WTC11 (cell line): ENCODE measurements at places on chromosomes 12 and 14. TPM values are rescaled to one million over a fixed set of nuclear protein-coding genes. Genes with fewer than 3 reads are reported as not detected.

KRT74 gene
- not detected in 3 replicates for total RNA-seq

NUAK1 gene
- total RNA-seq = 10.3 to 15.9 TPM (median 12.3 TPM) in 3 replicates

PARPBP gene
- 18.9 to 20.5 TPM (median 19.2 TPM) in 3 replicates for total RNA-seq

EIF2S3B gene
- total RNA-seq = 0.55 to 1.0 TPM (median 0.69 TPM) in 3 replicates

CCDC197 gene
- not detected in 3 replicates for total RNA-seq

ANP32D gene
- total RNA-seq = not detected in 3 replicates

PGF gene
- total RNA-seq = 5.0 to 6.7 TPM (median 6.5 TPM) in 3 replicates

CFAP251 gene
- 2.9 to 3.1 TPM (median 3.0 TPM) in 3 replicates for total RNA-seq

TCL1B gene
- 5.7 to 7.2 TPM (median 7.0 TPM) in 3 replicates for total RNA-seq

PTGER2 gene
- 0.92 to 1.2 TPM (median 0.99 TPM) in 3 replicates for total RNA-seq

TSPAN19 gene
- total RNA-seq = 0.23 to 0.53 TPM in 2 of 3 replicates, not detected in the other

CNTN1 gene
- 15.6 to 17.0 TPM (median 16.9 TPM) in 3 replicates for total RNA-seq

TAS2R43 gene
- total RNA-seq = 0.28 to 0.55 TPM (median 0.53 TPM) in 3 replicates

CCDC177 gene
- total RNA-seq = 1.7 to 2.2 TPM (median 2.1 TPM) in 3 replicates

TMEM253 gene
- 1.7 to 2.2 TPM (median 1.9 TPM) in 3 replicates for total RNA-seq

FAM234B gene
- 25.9 to 28.6 TPM (median 26.2 TPM) in 3 replicates for total RNA-seq

IFNG gene
- 0.21 to 0.42 TPM (median 0.34 TPM) in 3 replicates for total RNA-seq

YAF2 gene
- 2.3 to 3.3 TPM (median 2.4 TPM) in 3 replicates for total RNA-seq

NFKBIA gene
- 29.3 to 32.1 TPM (median 31.3 TPM) in 3 replicates for total RNA-seq

TMEM63C gene
- 3.6 to 8.8 TPM (median 6.0 TPM) in 3 replicates for total RNA-seq

CACNA2D4 gene
- total RNA-seq = 0.04 to 0.46 TPM (median 0.25 TPM) in 3 replicates

NANOG gene
- total RNA-seq = 330 to 387 TPM (median 352 TPM) in 3 replicates

MMP19 gene
- total RNA-seq = 0.98 to 1.6 TPM (median 1.0 TPM) in 3 replicates

DNAH10 gene
- 0.07 to 0.11 TPM (median 0.09 TPM) in 3 replicates for total RNA-seq
